ENCODE measurements at places on chromosomes 6 and 20. TPM values are rescaled to one million over a fixed set of nuclear protein-coding genes. Genes with fewer than 3 reads are reported as not detected.

- no peak for DNase-seq
Measured at GRCh38 chr6:139580592-139581484, 206.4 kb upstream of the CITED2 start.

- no peak for DNase-seq
Measured at GRCh38 chr20:9608639-9609340, 94.4 kb downstream of the LAMP5 start.

DNA sequence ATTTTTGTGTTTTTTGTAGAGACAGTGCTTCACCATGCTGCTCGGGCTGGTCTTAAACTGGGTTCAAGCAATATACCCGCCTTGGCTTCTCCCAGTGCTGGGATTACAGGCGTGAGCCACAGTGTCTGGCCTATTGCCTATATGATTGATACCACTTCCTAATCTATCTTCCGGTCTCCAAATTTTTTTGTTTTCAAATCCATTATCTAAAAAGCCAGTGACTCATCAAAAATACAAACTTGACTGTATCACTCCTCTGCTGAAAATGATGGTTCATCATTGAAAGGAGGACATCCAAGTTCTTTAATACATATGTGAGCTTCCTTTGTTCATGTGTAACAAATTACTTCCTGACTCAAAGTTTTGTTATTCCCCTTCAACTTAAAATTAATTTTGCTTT, 35.5 kb downstream of the FAM8A1 start:
- DNase-seq = no peak

DNA sequence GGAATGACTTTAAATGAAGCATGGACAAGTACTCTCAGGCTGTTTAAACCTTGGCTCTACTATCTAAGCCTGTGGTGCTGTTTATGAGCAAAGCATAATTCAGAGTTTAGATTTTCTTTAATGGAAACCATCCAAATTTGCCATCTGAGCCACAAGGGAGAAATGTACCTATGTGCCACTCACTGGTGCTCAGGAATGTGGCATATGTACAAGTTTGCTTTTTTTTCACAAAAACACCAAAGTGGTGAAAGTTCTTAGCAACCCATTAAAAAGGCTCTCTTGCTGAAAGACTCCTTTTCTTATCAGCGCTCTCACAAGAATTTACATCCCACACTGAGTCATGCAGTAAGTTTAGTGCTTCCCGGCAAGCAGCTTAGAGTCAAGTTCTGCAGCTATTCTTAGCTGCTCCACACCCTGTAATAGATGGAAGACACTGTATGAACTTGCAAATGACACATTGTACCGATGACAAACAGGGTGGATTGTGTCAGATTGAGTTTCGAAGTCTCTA, 57.3 kb upstream of the MLIP start:
- DNase-seq = peak; percentile 73

DNA sequence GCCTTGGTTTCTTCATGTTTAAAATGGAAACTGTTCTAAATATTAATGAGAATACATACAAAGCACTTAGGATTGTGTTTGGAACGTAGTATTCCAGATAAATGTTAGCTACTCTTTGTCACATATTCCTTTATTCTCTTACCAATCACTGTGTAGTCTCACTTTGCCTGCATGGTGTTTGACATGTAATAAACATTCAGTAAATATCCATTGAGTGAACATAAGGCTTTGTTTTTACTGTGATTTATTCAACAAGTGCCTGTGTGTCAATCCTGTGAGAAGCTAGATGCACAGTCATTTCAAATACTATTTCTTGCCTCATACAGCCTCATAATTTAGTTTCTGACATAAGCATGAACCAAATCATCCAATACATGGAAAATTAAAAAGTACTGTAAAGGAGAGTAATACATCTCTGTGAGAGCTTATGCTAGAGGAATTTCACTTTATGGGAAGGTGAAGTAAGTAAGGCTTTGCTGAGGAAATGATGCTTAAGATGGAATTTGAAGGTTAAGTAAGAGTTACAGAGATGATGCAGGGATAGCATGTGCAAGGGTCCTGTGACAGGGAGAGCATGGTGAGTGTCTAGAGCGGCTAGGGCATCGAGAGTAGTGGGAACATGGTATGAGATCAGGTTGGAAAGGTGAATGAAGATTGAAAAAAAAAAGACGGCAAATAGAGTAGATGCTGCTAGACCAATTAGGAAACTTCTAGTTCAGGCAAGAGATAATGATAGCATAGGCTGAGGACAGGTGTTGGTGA, 14.7 kb downstream of the PM20D2 start:
- no peak for DNase-seq

The PRSS16 gene
- total RNA-seq = 4.3 TPM

The LST1 gene
- 0.09 TPM for total RNA-seq
